ENCODE measurements at places on chromosomes 12 and 14.
A peak's percentile ranks its signal among the peaks of the same experiment; 100 is the strongest.

- DNase-seq = no peak
These were observed 52.6 kb upstream of the PPFIA2 start for GRCh38 chr12:81811778-81812125.

DNA sequence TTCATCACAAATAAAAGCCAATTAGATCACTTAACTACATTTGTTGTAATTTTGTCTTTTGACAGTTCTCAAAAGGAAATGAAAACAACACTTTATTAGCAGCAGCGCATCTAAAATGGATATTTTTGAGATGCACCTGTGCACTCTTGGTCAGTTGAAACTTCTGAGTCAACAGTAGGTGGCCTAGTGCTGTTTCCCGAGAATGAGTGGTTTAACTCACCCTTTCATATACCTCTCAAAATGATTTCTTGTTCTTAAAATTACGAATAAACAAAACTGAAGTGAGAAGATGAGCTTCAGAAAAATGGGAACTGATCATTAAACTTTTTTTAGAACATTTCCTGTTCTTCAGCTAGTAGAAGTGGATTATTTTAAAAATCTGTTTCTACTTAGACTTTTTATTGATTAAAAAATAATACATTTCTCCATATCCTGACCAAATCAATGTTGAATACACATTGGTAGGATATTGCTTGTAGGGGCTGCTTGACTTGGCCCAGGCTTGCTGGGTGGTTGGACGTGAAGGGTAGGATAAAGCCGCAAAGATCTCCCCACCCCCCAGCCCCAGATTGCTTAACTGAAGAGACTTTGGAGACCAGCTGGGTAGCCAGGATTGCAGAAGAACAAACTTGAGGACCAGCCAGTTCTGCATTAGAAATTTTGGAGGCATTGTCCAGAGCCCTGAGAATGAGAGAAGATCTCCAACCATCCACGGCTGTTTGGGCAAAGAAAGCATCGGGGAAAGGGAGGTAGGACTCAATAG, 22.3 kb upstream of the STK38L start:
- no peak for DNase-seq

DNA sequence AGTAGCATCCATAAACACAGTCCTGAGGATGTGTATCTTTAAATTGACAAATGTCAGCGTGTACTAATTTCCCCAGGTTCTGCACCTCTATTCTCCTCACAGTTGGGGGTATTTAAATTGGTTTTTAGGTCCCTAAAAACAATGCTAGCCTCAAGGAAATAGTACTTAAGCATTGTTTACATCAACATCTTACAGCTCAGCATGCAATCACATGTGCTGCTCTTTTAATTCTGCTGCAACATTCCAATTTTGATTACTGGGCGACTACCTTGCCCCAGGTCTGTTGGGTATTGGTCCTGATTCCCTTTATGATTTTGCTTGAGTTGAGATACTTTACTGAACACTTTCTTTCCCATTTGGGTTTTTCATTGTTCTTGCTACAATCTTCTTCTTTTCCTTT, 616.6 kb downstream of the CCER1 start:
- DNase-seq = no peak

DNA sequence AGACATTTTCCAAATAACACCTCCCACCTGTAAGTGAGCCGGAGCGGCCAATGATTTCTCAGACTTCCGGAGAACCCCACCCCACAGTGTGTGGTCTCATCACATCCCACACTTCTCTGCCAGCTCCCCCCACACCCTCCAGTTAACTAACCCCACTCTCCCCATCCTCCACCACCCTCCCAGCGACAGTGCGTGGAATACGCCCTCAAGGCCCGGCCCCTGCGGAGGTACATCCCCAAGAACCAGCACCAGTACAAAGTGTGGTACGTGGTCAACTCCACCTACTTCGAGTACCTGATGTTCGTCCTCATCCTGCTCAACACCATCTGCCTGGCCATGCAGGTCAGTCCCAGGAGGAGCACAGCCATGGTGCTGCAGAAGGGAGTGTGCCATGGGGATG, 184.4 kb upstream of the FKBP4 start:
- no peak for DNase-seq

DNA sequence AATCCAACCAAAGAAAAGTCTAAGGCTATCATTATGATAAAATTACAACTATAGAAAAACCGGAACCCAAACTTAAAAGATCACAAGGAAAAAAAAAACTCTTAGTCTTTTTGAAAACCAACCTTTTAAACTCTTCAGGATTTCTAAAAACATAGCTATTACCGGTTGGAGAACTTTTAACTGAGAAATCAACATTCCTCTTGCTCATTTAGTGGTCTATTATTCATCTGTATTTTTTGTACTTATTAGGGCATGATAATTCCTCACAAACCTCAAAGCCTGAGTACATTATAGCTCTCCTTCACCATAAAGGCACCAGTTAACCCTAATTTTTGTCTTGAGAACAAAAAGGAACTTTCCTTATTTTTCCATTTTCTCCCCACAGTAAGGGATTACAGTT, 10.4 kb downstream of the LUM start:
- no peak for DNase-seq

GRCh38 chr14:35365130-35366055, 39.2 kb downstream of the NFKBIA start:
- no peak for DNase-seq

GRCh38 chr14:101937926-101938767, 26.2 kb upstream of the DYNC1H1 start:
- no peak for DNase-seq

GRCh38 chr12:109293106-109293505, 16.0 kb downstream of the FOXN4 start:
- no peak for DNase-seq

DNA sequence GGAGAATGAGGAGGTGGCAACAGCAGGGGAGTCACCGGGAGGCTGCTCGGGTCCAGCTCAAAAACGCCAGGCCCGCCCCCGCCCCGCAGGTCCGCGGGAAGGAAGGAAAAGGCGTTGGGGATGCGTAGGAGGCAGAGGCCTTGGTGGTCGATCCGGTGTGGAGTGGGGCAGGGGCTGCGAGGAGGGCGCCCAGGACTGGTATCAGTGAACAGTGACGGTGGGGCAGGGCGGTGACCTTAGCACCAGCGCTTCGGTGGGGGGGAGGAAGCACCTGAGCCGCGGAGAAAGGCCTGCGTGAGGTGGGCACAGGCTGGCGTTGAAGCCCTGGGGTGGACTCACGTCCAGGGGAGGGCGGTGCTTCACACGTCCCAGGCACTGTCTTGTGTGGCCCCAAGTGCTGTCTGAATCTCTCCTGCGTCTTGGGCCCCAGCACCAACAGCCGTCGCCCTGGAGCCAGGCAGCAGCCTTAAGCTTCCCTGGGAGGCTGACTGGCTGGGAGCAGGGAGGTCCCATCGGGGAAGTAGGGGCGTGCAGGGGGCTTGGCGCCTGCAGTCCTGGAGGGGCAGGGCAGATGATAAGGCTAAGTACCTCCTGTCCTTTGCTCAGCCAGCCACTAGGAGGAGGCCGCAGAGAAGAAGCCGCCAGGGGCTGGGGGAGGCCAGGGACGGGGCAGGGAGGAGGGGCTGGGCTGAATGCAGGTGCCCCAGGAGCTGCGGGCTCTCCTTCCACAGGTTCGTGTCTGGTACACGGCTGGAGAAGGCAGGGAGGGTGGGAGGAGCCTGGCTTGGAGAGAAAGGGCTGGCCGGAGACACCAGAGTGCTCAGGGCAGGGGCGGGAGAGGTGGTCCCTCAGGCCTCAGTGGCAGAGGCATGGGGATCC, 26.5 kb downstream of the ZBTB42 start:
- peak; percentile 53 for DNase-seq

DNA sequence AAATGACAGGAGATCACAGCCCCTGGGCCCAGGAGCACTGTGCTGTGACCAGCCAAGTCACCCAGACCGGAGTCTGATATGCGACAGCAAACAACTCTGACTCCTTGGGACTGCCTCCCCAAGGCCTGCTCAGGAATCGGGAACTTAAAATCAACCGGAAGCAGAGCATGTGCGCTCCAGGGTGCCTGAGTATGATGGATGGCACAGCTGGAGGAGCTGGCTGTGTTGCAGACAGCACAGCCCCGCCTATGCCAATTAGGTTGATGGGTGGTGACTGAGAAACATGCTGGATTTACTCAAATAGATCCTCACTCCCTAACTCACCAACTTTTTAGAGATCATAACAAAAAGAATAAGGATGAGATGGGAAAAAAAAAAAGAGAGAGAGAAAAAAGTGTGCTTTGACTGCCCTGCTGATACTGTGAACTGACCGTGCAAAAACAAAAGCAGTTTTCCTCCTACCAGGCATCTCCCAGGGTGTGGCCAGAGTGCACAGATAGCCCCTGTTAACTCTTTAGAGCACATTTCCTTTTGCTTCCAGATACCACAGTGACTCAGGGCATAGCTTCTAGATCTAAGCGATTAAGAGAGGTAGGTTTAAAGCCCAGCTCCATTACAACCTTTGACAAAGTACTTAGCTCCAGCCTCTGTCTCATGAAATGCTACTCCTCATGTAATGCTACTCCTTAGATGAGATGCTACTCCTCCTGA, 27.4 kb upstream of the STON2 start:
- DNase-seq = no peak

GRCh38 chr12:51759175-51759574, 89.3 kb downstream of the FIGNL2 start:
- no peak for DNase-seq

- DNase-seq = no peak
These were observed 4.9 kb upstream of the PLA2G1B start for GRCh38 chr12:120332523-120332922.

DNA sequence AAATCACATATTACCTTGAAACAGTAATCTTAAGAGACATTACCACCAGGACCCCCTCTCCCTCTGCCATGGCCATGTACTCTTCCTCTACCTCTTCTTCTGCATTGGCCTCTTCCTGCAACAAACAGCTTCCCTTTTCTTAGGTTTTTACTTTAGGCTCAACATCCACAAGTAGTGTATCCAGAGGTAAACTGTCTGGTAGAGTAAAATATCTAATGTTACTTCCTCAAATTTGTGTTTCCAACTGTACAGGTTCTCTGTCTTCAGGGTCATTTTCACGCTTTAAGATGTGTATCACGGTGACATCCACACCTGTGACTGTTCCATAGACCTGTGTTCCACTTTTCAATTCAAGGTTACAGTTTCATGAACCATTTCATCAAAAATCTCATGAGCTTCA, 13.4 kb downstream of the CDK17 start:
- DNase-seq = no peak

GRCh38 chr14:99679111-99679510, 5.0 kb upstream of the CYP46A1 start:
- no peak for DNase-seq

DNA sequence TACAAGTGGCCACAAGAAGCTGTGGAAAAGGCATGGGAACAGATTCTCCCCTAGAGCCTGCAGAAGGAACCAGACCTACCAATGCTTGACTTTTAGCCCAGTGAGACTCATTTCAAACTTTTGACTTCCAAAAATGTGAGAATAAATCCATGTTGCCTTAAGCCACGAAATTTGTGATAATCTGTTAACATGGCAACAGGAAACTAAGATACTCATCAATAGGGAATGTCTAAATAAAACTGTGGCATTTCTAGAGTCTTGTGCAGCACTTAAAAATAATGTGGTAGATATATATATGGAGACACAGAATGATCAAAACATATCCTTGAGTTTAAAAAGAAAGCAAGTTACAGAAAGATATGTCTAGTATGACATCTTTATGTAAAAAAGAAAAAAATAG, 12.0 kb downstream of the HECTD4 start:
- DNase-seq = no peak
